Iris pigment epithelial cell (primary cell): ENCODE measurements at places on chromosomes 7 and 10.

GRCh38 chr7:105825371-105825770 lies 51.0 kb downstream of the ATXN7L1 start:
- no peak for DNase-seq

- DNase-seq = no peak
These were observed 34.8 kb downstream of the TRDMT1 start for GRCh38 chr10:17166699-17167098.

- DNase-seq = no peak
These were observed 14.5 kb downstream of the CBX3 start for GRCh38 chr7:26216049-26216448.

- DNase-seq = no peak
These were observed 63.8 kb downstream of the ALOX5 start for GRCh38 chr10:45437587-45438465.

- DNase-seq = no peak
These were observed 1.0 kb upstream of the PAX2 start for GRCh38 chr10:100744136-100744986.

DNA sequence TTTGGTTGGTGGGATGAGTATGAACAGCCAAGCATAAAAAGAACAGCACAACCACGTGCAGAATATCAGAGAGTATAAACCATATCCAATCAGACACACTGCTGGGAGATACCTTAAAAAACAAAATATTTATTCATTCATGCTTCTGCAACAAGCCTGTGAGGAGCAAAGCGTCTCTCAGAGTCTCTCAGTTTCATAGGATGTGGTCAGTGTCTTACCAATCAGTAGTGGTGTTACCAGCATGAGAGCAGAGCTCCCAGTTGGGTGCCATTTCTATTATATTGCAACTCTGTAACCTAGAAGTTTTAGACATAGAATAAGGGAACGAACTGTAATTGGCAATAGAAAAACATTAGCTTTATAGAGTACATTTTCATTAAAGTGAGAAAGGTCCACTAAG lies 445.9 kb upstream of the LRRN3 start:
- DNase-seq = no peak

GRCh38 chr7:25289518-25289917 lies 61.2 kb upstream of the NPVF start:
- DNase-seq = no peak

DNA sequence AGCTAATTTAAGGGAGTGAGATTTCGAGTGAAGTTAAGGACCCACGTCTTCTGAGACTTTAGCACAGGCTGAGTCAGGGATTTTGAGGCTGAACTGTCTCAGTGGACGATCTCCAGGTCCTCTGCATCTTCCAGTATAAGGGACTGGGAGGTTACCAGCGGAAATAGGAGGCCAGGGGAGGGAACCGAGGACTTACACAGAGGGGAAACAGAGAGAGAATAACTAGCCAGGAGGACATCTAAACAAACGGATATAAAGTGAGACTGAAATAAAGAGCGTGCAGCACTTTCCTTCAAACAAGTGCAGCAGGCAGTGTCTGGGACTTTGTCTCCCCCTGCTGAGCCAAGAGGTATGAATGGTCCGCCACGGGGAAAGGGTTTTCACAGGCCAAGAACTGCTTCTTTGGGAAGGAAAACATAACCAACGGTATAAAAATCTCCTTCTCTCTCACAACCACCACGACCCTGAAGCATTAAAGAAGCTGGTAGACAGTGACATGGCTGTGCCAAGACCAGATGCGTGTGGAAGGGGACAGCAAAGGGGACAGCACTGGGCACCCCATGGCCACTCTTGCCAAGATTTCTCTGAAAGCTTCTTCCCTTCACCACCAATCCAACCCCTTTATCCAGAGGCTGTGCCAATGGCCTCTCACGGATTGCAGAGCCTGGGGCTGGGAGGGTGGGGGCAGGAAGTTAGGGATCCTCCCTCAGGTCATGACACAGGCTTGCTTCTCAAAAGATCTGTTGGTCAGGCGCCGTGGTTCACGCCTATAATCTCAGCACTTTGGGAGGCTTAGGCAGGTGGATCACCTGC lies 72.0 kb downstream of the SLC37A3 start:
- DNase-seq = peak; percentile 71

- peak; percentile 49 for DNase-seq
These were observed 7.2 kb downstream of the C10orf90 start for GRCh38 chr10:126663328-126663727.

GRCh38 chr7:92403760-92404074 lies 43.6 kb upstream of the GATAD1 start:
- DNase-seq = no peak

GRCh38 chr10:7906128-7906527 lies 87.8 kb downstream of the TAF3 start:
- no peak for DNase-seq

DNA sequence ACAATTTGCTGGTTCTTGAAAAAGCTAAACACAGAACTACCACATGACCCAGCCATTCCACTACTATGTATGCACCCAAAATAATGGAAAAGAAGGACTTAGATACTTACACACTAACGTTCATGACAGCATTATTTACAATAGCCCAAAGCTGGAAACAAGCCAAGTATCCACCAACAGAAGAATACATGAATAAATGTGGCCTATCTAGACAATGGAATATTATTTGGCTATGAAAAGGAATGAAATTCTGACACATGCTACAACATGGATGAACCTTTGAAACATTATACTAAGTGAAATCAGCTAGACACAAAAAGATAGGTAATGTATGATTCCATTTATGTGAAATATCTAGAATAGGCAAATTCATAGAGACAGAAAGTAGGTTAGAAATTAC lies 67.4 kb upstream of the EXOC4 start:
- DNase-seq = no peak
